ENCODE measurements at places on chromosomes 1 and 21.

DNA sequence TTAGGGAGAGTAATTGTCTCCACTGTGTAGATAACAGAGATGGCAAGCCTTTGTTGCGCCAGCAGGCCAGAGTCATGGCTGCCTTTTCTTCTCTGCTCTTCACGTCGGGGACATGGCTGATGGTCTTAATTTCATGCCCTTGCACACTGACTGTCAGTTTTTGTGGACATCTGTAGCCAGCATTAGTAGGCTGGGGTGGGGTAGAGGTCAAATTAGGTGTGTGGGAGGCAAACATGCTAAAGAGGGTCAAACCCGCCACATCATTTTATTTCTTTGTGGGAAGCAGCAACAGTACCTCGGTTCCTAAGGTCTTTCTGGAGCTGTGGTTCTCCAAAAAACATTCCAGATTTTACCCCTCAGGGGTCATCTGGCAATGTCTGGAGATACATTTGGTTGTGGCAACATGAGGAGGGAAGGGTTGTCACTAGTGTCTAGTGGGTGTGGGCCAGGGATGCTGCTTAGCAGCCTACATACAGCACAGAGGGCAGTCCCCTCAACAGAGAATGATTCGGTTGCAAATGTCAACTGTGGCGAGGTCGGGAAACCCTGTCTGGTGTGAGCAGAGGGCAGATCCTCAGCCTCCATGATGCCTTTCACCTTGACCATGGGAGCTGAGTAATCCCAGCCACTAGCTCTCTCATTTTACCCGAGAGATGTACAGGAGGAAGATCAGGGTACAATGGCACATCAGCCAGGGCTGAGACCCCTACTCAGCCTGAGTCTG is 14.7 kb downstream of the RUNX1 start:
- no peak for DNase-seq

GRCh38 chr1:53112271-53112774 is 30.1 kb downstream of the SLC1A7 start:
- no peak for DNase-seq

DNA sequence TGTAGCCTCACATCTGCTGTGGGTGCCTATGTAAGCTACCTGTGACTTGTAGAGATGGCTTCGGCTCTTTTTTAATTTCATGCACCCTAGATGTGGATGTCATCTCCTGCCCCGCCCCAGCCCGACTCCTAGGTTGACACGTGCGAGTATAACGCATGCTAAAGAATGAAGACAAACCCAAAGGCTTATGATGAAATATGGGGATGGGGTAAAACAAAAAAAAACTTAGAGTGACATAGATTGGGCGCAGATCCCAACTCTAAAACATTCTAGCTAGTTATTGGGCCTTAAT is 613 bp upstream of the ERO1B start:
- DNase-seq: peak; percentile 45

DNA sequence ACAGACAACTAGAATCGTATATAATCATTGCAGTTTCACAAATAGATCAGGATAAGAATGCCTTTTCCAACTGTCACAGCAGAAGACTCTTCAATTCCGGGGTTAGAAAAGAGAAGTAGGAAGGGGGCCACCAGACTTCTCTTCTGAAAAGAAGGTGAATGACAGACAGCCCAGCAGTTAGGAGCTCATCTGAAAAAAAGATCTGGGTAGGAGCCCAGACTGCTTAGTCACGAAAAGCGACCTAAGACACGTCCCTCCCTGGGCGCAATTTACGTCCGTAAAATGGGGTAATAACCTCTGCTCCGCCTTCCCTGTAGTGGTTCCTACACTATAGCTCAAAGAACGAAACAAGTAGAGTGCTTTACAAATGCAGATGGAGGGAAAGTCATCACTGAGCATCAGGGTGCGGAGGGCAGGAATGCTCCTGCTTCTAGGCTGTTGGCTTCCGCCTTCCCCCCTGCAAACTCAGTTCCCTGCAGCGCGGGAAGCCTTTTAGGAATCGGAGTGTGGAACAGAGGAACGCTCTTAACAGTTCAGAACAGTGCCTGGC is 582 bp downstream of the ORC1 start:
- DNase-seq: peak; percentile 39

DNA sequence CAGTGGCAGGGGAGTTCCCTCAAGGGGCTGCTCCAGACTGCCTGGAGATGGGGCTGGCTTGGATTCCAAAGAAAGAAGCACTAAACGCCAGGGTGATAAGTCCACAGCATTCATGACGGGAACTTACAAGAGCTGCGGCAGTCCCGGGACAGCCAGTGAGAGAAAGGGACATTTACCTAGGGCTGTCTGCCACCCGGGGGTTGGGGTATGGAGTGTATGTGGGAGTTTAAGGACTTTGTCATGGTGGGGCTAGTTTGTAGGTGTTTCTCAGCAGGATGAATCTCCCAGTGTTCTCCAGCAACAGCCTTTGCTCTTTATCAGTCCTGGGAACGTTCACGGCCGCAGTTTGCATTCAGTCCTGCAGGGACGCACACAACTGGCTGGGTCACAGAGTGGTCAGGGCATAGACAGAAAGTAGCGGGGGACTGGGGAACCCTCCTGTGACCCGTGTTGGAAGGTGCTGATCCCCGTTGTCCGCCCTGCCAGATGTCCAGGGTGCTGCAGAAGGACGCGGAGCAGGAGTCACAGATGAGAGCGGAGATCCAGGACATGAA is 41.4 kb upstream of the HMGN1 start:
- no peak for DNase-seq

DNA sequence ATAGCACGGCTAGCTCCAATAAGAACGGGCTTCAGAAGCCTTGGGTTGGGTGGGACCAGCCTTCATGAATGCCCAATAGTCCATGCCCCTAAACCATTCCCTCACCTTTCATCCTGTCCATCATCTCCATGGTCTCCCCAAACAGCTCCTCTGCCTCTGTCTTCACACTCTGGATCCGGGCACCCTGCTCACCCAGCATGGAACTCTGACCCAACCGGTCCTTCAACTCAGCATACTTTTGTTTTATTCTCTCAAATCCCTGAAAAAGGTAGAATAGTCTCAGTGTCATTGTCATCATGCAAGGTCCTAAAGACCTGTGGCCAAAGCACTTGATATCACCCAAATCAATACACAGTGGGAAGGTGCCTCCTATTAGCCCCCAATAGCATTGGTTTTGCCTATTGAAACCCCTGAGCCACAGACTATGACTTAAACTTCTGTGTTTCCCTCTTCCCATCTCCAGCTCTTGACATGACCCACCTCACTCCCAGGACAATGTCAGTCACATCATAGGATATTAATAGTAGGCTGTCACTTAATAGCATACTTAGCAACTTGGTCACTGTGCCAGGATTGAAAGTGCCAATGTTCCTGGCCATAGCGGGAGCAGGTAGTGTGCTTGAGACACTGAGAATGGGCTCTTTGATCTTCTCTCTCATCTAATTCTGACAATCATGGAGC is 33.0 kb downstream of the CAMK1G start:
- no peak for DNase-seq

DNA sequence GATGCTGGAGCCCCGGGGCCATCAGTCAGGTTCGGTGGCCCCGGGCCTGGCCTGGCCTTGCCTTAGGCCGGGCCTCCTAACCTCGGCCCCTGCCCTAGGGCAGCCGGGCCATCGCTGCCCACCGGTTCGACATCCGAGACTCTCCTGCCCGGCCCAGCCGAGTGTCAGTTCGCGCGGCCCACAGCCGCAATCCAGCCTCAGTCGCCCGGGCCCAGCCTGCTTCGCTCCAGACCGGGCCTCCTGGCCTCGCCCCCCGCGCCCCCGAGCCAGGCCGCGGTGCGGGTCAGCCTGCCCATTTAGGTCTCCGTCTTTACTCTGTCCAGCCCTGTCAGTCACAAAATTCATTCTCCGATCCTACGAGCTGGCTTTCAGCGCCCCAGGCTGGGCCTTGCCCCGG is 777 bp downstream of the LRRC41 start:
- peak; percentile 4 for DNase-seq

- DNase-seq: no peak
Measured at GRCh38 chr21:38325731-38326420, 69.1 kb downstream of the KCNJ15 start.

- DNase-seq: no peak
Measured at GRCh38 chr1:227562037-227562436, 1.3 kb upstream of the ZNF678 start.

DNA sequence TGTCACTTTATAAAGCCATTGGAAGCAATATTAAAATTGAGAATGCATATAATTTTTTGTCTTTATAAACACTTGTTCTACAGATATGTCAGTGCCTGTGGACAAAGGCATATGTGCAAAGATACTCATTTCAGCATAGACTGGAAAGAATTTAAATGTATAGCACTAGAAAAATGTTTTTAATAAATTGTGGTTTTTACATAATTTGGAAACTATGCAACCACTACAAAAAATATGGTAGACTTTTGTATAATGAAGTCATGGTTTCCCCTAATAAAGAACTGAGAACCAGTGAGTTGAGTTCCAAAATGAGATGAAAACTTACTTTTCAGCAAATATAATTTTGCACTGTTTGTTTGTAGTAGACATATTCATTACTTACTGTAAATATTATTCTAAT is 48.5 kb downstream of the BRINP3 start:
- DNase-seq: no peak

All from effector CD4-positive, alpha-beta T cell (primary cell).